H4 (cell line): ENCODE measurements at places on chromosomes 4 and X. TPM values are rescaled to one million over a fixed set of nuclear protein-coding genes. Genes with fewer than 3 reads are reported as not detected.
A peak's percentile ranks its signal among the peaks of the same experiment; 100 is the strongest.

DNA sequence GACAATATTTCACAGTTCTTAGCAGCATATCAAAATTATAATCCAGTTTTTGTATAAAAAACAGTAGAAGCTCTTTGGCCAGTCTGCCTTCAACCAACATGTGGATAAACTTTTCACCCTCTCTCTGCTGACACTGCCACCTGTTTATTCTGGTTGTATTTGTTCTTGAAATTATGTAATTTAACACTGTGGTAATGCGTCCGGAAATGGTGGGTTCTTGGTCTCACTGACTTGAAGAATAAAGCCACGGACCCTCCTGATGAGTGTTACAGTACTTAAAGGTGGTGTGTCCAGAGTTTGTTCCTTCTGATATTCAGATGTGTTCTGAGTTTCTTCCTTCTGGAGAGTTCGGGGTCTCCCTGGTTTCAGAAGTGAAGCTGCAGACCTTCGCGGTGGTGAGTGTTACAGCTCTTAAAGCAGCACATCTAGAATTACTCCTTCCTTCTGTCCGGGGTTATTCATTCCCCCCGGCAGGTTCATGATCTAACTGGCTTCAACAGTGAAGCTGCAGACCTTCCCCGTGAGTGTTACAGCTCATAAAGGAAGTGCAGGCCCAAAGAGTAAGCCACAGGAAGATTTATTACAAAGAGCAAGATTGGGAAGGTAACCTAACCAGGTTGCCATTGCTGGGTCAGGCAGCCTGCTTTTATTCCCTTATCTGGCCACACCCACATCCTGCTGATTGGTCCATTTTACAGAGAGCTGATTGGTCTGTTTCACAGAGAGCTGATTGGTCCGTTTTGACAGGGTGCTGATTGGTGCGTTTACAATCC is 15.7 kb downstream of the FAM184B start:
- DNase-seq: no peak

GRCh38 chrX:11458170-11458569 is 165.0 kb downstream of the AMELX start:
- peak; percentile 36 for DNase-seq

DNA sequence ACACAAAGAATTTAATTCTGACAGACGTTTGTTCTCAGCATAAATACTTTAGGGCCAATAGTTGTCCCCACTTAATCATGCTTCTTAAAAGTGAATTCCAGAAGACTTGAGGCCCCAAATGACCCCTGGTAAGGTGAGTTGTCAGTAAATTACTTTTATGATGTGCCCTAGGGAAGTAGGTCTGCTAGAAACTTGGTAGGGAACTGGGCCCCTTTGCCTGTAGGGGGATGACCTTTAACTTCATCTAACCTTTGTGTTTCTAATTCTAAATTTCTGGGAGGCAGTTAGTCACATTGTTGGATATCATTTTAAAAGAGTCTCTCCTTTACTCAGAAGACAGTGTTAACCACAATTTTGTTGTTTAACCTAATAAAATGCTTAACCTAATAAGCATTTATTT is 28.8 kb downstream of the HHIP start:
- no peak for DNase-seq

TCEAL2 gene
- 2.6 and 3.8 TPM in 2 replicates for total RNA-seq

DNA sequence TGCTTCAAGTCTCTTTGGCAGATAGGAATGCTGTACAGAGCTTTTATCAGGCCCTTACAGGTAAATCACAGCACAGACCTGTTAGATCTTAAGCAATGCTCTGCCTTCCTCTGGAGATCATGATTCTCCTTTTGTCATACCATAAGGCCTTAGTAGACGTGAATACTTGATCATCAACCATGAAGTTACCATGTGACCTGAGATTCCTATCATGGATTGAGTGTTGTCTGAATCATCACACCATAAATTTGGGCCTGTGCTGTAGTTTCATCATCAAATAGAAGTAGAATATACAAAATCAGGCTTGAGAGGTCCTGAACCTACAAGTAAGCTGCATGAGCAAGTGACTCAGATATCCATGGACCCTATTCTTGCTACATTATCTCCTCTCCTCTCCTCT is 466.8 kb upstream of the INTU start:
- no peak for DNase-seq

- peak; percentile 19 for DNase-seq
Observed at GRCh38 chrX:150548684-150549083, 19.7 kb upstream of the MTM1 start.

DNA sequence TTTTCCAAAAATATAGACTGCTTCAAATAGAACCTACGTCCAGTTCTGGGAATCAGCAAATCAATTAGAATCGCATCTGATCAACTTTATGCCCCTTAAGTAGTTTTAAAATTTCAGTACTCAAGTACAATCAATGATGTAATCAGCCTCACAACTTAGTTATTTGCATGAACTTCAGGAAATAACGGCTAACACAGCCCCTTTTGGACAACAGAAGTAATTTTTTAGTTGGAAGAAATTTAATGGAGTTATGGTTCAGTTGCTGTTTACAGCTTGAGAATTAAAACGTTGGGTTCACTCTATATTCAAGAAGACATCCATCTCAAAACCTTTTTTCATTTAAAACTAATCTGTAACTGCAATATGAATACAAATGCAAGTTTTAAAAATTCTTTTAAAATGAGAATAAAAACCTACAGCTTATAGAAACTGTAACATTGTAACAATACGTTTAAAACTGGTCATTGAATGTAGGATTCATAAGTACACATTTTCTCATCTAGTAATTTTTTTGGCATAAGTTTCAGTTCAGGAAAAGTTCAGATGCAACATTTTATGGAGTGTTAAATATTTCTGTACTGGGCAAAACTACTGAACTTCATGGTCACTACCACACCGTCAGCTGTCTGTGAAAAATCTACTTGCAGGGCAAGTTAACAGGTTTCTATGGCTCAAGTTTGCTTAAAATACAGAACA is 956 bp downstream of the TAPT1 start:
- DNase-seq: peak; percentile 38

GRCh38 chr4:152239216-152239615 is 296.7 kb downstream of the FBXW7 start:
- DNase-seq: no peak
